Esophagus mucosa (tissue), 1 donor: ENCODE measurements at places on chromosomes 3 and 15.

GRCh38 chr3:169085827-169086226 lies 577.7 kb downstream of the MECOM start:
- ATAC-seq = peak; percentile 89

- ATAC-seq = no peak
Measured at GRCh38 chr3:172281884-172282283, 166.4 kb downstream of the GHSR start.

- ATAC-seq = peak; percentile 34
Measured at GRCh38 chr3:12830785-12831156, 10.6 kb downstream of the RPL32 start.

GRCh38 chr3:194931347-194931746 lies 245.7 kb downstream of the FAM43A start:
- ATAC-seq = no peak

- peak; percentile 22 for ATAC-seq
Measured at GRCh38 chr3:122085673-122086072, 30.5 kb downstream of the CD86 start.

GRCh38 chr15:39514933-39515332 lies 65.9 kb upstream of the THBS1 start:
- ATAC-seq = no peak
